GM12878 (cell line): ENCODE measurements at places on chromosomes 4 and X. TPM values are rescaled to one million over a fixed set of nuclear protein-coding genes. Genes with fewer than 3 reads are reported as not detected.

BMX gene
- total RNA-seq: not detected in 2 replicates

KLKB1 gene
- total RNA-seq: not detected in 2 replicates

DNA sequence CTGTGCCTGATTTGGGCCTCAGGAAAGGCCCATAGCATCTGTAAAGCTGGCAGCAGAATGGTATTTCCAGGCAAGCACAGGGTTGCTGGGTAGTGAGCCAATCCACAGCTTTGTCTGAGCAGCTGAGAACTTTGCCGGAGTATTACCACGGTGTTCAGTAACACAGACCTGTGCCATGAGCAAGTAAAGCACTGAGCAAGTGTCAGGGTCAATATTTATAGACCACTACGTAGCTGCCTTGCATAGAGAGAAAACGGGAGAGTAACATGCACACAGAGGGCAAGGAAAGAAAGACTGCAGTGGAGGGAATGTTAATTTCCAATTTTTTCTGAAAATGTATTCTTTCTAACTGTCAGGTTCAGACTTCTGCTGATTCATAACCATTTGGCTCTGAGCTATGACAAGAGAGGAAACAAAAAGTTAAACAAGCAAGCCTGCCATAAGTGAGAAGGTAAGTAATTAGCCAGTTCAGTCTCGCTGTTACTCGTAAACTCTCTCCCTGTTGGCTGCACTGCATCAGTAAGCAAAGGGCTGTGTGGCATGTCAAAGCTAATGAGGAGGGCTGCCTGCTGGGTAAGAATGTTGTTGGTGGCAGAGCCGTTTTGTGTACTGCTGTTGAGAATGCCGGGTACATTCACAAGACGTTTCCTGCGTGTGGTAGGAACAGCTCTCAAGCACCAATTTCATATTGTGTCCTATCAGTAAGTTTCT, 238.1 kb downstream of the BMPR1B start:
- no peak for DNase-seq

- no peak for DNase-seq
These were observed 40.4 kb upstream of the PGK1 start for GRCh38 chrX:78063687-78064086.

GRCh38 chr4:131347816-131348215, 1801.3 kb upstream of the PCDH10 start:
- no peak for DNase-seq

DNA sequence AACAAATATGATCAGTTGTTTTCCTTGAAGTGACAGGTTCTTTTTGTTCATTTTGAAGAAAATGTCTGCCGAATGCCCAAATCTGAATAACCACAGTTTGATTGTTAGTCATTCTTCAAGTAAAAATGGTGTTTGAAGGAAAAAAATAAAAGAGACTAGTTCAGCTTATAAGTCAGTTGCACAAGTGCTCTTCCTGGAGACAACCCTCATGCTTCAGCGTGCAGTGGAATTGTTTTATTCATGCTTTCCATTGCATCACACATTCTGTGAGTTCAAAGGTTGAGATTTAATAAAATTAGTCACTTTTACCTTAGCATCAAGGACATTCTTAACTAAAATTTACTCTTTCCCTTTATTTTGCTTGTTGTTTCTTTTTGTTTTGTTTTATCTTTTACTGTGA, 404.9 kb downstream of the ZNF674 start:
- no peak for DNase-seq

DNA sequence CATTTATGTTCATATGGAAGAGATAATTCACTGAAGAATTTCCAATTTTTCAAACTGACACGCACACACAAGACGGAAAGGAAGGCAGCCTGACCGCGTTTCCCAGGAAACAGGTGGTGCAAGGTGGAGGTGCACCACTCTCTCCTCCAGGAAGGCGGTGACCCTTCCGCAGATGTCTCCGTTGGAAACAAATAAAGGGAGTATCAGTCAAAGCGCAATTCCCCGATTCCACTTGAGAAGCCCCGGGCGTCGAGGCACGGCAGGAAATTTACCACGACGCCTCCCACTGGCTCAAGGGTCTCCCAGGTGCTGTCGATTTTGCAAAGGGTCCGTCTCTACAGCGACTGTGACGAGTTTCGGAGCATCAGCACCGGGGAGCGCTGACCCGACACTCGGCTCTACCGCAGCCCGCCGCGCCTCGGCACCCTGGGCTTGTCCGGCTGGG, 770 bp upstream of the TIGD2 start:
- DNase-seq: no peak

- DNase-seq: no peak
These were observed 214.5 kb upstream of the TACR3 start for GRCh38 chr4:103934178-103934789.

DNA sequence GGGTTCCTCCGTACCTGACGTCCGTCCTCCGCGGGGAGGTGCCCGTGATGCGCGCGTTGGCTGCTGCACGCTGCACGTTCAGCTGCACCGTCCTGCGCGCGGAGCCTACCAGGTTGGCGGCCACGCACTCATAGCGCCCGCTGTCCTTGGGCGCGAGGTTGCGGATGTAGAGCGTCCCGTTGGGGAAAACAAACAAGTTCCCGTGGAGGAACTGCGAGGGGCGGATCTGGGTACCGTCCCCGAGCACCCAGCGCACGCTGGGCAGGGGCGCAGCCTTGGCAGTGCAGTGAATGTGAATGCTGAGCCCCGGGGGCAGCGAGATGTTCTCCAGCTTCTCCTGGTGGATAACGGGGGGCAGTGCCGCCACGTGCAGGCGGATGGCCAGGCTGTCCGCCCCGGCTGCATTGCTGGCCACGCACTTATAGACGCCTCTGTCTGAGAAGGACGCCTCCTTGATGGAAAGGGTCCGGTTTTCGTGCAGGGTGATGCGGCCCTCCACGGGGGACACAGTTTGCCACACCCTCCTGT, 29.2 kb downstream of the MXRA5 start:
- DNase-seq: no peak
